ENCODE measurements at places on chromosomes 11 and 22.

DNA sequence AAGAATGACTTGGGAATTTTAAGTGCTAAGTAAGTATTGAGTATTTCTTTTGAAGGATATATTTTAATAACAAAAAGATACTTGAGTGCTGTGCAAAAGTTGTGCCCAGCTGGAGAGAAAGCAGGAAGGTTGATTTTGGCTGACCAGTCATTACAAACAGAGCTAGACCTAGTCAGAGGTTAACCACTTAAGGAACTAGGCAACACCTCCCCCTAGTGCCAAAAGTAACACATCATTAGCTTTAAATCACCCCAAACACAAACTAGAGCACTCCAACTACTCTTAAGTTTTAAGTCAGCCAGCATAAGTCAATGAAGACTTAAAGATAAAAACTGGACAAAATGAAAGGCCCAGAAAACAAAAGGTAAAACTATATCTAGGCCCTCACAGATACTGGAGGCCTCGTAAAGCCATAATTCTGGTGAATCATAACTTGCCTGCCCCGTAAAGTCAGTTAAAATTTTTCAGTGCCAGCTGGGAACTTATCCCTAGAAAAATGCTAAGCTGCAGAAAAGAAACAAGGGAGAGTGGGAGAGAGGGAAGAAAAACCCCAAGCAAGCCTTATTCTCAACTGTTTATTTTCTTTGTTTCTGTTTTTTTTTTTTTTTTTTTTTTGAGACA, 4.6 kb downstream of the TMEM9B start:
- DNase-seq, result no peak

DNA sequence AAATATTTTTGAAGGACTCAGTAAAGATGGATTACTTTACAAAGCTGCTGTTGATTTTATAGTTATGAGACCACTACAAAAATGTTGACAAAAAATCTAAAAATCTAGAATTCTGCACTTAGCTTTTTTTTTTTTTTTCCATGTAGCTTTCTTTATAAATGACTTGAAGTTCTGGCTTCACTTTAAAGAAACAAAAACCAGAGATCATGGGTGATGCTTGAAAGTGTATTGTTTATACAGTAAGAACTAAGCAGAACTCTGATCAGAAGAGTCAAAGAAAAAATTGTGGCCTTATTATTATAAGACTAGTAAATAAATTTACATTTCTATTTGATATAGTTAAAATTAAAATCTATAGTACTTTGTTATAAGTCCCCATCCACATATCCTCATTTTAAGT, 301.7 kb downstream of the BLID start:
- DNase-seq, result no peak

DNA sequence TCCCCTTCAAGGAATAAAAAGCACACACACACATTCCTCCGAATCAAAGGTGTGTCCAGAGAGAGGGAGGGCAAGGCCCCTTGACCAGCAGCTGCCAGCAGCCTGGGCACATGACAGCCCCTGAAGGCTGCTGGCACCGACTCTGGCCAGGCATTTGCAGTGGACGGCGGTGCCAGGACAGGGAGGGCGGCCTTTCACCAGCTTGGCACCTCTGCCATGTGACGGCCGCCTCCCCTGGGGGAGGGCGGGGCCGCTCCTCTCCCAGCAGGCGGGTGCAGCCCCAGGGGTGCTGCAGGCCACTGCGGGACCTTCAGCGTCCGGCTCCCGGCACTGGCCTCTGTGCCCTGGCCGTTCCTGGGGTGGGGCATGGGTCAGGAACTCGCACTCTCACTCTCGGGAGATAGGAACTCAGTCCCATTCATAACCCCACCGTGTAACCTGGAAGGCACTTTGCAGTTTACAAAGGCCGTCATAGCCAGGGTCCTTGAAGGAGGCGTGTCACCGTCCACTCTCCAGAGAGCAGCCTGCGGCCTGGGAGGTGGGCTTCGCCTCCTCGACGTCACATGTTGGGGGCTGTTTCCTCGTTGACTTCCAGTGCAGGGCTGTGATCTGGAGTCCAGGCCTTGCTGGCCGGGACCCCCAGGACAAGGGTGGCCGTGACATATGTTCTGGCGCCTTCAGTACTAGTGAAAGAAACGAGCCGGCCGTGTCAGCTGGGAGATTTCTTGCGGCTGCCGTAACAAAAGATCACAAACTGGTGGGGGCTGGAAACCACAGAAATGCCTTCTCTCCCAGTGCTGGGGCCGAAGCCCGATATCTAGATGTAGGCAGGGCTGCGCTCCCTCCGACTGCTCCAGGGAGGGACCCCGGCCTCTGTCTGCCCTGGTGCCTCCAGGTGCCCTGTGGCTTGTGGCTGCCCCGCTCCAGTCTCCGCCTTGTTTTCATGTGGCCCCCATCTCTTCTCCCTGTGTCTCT, 39.9 kb upstream of the SMIM38 start:
- DNase-seq, result no peak

- no peak for DNase-seq
Observed at GRCh38 chr22:17829695-17830042, 55.4 kb upstream of the BID start.

GRCh38 chr11:47392546-47393162, 14.3 kb upstream of the SPI1 start:
- no peak for DNase-seq

- no peak for DNase-seq
Observed at GRCh38 chr22:39459681-39460080, 2.9 kb downstream of the MGAT3 start.

DNA sequence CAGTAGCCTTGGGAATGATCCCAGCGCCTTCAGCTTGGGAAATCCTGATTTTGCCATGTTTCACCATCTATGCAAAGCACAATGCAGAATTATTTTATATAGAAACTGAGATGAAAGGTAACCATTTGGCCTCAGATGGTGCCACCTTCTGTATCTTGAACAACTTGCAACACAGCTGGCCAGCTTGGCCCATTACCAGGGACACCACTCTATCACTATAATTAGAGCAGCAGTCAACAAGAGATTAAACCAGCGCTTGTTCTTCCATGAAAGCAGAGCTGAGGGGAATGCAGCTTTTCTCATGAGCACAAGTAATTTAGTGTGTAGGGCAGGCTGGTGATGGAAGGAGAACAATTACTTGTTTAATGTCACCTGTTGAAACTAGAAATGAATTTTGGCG, 6.7 kb upstream of the ZDHHC13 start:
- no peak for DNase-seq

- peak; percentile 38 for DNase-seq
Observed at GRCh38 chr11:117185736-117186430, 7.3 kb downstream of the SIDT2 start.

GRCh38 chr11:35420371-35420770, 1.0 kb upstream of the SLC1A2 start:
- no peak for DNase-seq

- peak; percentile 49 for DNase-seq
Observed at GRCh38 chr22:17368554-17369438, 464 bp upstream of the CECR2 start.

DNA sequence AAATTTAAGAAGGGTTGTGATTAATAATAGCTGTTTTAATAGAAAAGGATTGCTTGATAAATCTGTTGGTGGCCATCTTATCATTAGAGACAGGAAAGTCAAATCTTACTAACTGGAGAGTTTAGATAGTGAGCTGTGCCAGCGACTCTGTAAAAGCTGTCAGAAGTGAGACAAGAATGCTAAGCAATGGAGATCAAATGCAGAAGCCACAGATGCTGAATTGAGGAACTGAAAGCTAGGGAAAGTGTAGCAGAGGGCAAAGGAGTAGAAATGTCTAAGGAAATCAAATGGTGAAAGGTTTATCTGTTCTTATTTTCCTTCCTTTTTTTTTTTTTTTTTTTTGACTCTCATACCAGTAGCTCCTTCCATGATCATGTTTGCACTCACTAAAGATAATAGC, 13.7 kb downstream of the MS4A13 start:
- DNase-seq, result no peak

DNA sequence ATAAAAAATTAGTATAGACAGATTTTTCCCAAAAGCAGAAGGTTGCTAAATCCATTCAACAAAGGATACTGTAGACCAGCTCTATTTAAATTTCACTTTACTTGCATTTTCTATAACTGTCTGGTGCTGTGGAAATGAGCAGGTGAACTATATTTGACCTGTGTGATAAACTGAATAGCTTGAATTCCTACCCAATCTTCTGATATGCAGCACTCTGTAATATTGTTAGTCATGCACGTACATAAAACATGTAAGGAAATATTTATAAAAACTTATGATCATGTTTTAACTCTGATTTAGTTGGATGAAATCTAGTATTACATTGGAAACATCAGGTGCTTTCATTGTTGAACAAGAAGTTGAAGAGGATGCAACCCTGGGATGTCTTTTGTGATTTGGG, 213.6 kb downstream of the DBX1 start:
- no peak for DNase-seq

DNA sequence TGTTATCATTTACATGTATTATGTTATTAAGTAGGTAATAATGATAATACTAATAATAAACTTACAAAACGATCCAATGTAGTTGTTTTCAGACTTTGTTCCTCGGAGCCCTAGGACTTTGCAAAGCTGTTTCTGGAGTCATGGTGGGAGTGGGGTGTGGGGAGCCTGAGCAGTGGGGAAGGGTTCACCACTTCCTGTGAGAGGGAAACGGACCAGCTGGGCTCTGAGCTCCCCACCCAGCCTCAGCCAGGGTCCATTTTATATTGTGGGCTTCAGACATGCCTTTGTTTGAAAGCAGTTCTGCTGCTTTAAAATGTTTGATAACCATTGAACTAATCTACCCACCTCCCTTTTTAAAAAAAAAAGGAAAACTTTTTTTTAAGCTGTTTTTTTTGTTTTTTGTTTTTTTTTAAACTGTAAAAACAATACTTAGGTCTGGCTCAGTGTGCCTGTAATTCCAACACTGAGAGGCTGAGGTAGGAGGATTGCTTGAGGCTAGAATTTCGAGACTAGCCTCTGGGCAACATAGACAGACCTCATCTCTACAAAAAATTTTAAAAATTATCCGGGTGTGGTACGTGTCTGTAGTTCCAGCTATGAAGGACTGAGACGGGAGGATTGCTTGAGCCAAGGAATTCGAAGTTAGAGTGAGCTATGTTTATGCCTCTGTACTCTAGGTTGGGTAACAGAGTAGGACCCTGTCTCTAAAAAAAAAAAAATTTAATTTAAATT, 7.0 kb downstream of the SERPING1 start:
- no peak for DNase-seq

All from Peyer's patch (tissue), 4 donors.